Left lung (tissue), 14 donors: ENCODE measurements at places on chromosomes 11 and 22.

DNA sequence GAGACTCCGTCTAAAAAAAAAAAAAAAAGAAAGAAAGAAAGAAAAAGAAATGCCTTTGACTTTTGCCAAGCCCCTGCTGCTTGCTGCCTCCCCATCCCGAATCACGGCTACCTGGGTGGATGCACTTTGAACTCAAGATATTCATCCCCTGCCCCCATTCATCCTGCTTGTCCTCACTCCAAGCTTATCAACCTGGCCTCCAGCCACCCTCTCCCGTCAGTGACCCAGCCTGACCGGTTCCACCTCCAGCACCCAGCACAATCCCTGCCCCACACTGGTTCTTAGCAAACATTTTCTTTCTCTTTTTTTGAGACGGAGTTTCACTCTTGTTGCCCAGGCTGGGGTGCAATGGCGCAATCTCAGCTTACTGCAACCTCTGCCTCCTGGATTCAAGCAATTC, 44.4 kb downstream of the CYTH4 start:
- H3K27me3 ChIP-seq, result peaks cover 28% of the 10 kb centered on the region
- DNase-seq, result no peak
- H3K36me3 ChIP-seq, result no peaks in the 10 kb centered on the region
- H3K27ac ChIP-seq, result no peak overlapping the region
- H3K4me3 ChIP-seq, result no peak overlapping the region
- no peaks in the 10 kb centered on the region for H3K4me1 ChIP-seq

GRCh38 chr22:27284324-27284723, 517.2 kb downstream of the MN1 start:
- H3K27ac ChIP-seq, result no peak overlapping the region
- no peaks in the 10 kb centered on the region for H3K27me3 ChIP-seq
- no peaks in the 10 kb centered on the region for H3K36me3 ChIP-seq
- H3K4me3 ChIP-seq, result no peak overlapping the region

GRCh38 chr22:31431950-31432349, 32.5 kb downstream of the DRG1 start:
- peaks cover 98% of the 10 kb centered on the region for H3K36me3 ChIP-seq
- no peaks in the 10 kb centered on the region for H3K27me3 ChIP-seq
- no peak overlapping the region for H3K4me3 ChIP-seq
- H3K4me1 ChIP-seq, result no peaks in the 10 kb centered on the region
- H3K27ac ChIP-seq, result no peak overlapping the region

- no peak overlapping the region for H3K4me3 ChIP-seq
- no peak for DNase-seq
- no peaks in the 10 kb centered on the region for H3K4me1 ChIP-seq
- H3K27ac ChIP-seq, result no peak overlapping the region
- H3K27me3 ChIP-seq, result no peaks in the 10 kb centered on the region
Measured at GRCh38 chr11:23590596-23591308, 730.5 kb upstream of the CCDC179 start.

DNA sequence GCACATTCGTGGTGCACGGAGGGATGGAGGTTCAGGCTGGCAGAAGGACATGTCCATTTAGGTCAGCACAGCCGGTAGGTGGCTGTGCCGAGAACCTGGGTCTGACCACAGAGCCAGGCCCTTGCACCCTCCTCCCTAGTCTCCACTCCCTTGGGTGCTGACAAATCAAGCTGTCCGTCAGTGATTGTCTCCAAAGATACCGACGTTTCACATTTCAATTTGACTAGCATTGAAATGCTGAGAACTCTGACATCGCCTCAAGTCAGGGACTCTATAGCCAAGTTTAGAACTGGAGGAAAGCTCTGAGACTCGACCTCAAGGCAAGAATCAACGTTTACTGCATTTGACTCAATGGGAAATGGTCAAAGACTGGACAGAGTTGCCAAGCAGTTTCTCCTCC, 1321.1 kb downstream of the TBC1D22A start:
- H3K4me3 ChIP-seq, result no peak overlapping the region
- no peak overlapping the region for H3K27ac ChIP-seq

- H3K4me3 ChIP-seq, result no peak overlapping the region
- no peaks in the 10 kb centered on the region for H3K4me1 ChIP-seq
- H3K36me3 ChIP-seq, result no peaks in the 10 kb centered on the region
- DNase-seq, result no peak
- H3K27me3 ChIP-seq, result no peaks in the 10 kb centered on the region
Measured at GRCh38 chr11:8638300-8638699, 44.2 kb downstream of the TRIM66 start.

GRCh38 chr11:2651826-2652271, 47.9 kb downstream of the KCNQ1OT1 start:
- no peaks in the 10 kb centered on the region for H3K27me3 ChIP-seq
- no peaks in the 10 kb centered on the region for H3K4me1 ChIP-seq
- DNase-seq, result no peak
- no peaks in the 10 kb centered on the region for H3K36me3 ChIP-seq

- H3K27ac ChIP-seq, result no peak overlapping the region
- no peak overlapping the region for H3K4me3 ChIP-seq
- peaks cover under 1% of the 10 kb centered on the region for H3K4me1 ChIP-seq
- DNase-seq, result no peak
- H3K36me3 ChIP-seq, result no peaks in the 10 kb centered on the region
- peaks cover 24% of the 10 kb centered on the region for H3K27me3 ChIP-seq
Measured at GRCh38 chr22:18062421-18062820, 15.4 kb upstream of the PEX26 start.
